Upper lobe of right lung (tissue), 1 donor: ENCODE measurements at places on chromosomes 12 and 14. TPM values are rescaled to one million over a fixed set of nuclear protein-coding genes. Genes with fewer than 3 reads are reported as not detected.

DNA sequence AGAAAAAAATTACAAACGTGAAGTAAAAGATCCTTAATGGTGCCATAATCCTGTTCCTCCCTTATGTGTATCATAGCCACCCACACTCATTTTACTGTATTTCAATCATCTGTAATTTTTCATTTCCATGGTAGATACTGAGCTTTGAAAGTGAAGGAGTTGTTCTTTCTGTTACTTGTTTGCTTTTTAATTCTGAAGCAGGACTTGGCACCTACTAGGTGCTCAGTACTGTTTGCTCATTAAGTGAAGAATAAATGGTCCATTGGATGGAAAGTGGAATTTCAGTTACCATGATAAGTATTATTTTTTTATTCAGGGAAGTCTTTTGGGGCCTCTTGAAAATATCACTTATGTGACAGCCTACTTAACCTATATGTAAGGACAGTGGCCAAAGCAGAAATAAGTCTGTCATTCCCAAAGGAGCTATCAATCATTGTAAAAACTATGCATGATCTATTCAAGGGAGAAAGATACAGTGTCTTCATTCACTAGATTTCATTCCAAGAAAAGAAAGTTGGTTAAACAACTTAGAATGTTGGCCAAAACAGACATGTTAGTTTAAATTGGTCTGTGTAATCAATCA is 1244.4 kb upstream of the SEL1L start:
- DNase-seq, result no peak

GRCh38 chr12:108691998-108692808 is 39.1 kb downstream of the CORO1C start:
- no peak for DNase-seq

The C12orf50 gene
- total RNA-seq, result not detected

GRCh38 chr12:102421802-102422583 is 58.4 kb downstream of the IGF1 start:
- no peak for DNase-seq

The HOXC13 gene
- not detected for total RNA-seq

The NTN4 gene
- total RNA-seq, result 136 TPM

The TBX3 gene
- total RNA-seq, result 35.9 TPM

- DNase-seq, result no peak
Measured at GRCh38 chr14:103330536-103330935, 3.5 kb upstream of the EIF5 start.

DNA sequence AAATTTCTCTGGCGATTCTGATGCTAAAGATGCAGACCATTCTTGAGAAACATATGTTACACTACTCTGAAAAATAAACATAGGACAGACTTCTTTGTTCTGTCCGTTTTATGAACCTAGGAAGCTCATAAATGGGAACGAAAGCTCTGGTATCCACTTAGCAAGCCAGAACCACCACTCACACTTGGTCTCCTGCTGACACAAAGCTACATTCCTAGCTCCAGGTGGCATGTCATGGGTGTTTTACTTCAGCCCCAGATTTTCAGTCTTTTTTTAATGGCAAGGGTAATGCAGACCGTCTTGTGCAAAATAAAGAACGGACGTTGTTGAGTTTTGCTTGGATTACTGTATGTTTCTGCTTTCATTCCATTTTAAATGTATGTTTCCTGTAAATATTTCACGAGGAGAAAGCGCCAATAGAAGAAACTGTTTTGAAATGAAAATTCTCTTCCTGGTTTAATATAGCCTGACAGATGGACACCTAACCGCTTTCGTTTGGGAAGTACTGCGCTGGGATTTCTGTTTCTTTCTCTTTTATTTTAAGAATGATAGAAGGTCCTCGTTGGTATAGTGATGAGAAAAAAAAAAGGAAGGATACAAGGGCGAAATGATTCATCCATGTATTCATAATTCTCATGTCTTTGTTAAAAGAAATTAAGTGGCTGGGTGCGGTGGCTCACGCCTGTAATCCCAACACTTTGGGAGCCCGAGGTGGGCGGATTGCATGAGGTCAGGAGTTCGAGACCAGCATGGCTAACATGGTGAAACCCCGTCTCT is 871 bp upstream of the COQ5 start:
- no peak for DNase-seq

GRCh38 chr14:78162202-78162601 is 8.0 kb upstream of the NRXN3 start:
- DNase-seq, result no peak

- DNase-seq, result no peak
Measured at GRCh38 chr14:65351493-65352194, 60.9 kb upstream of the FUT8 start.
